Vagina (tissue), 2 donors: ENCODE measurements at places on chromosomes 1 and 21.

DNA sequence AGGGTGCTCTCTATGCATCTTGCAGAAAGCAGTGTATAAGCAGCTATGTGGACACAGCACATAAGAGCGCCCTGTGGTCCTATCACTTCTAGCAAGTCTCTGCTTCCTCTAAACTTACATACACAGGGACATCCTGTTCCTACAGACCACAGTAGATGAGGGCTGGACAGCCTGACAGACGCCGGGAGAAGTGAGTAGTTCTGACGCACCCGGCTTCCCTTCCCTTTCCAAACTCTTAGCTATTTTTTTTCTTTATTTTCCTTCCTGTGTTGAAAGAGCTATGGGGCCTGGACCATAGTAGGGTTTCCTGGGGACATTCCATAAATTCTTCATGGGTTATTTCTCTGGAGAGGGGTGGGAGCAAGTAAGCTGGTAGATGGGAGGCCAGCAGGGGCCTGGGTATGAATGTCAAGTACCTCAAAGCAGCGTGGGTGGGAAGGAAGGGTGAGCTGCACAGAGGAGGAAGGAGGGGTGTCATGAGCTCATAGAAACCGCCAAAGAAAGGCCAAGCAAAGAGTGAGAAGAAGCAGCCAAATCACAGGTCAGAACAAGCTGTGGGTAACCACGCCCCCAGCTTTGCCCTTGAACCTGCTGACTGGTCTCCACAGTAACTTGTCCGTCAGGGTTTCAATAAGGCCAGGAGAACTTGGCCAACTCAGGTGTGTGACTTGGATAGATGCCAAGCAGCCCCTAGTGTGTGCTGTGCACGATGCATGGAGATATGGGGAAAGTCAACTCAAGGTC, 36.6 kb downstream of the PLXNA2 start:
- no peaks in the 10 kb centered on the region for H3K27me3 ChIP-seq
- H3K27ac ChIP-seq: peak overlapping the region; percentile 11
- no peak overlapping the region for H3K4me3 ChIP-seq
- DNase-seq: no peak

DNA sequence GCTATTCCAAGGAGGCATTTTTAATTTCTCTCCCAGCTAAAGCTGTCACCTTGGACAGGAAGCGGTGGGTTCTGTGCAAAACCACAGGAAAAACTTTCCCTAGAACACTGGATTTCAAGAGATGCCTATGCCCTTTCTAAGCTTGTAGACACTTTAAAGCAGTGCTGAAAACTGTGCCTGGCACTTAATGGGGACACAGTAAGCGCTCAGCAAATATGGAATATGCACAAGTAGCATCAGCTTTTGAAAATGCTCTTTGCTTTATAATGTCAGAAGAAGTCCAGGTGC, 50.9 kb upstream of the TARBP1 start:
- no peak overlapping the region for H3K4me3 ChIP-seq
- H3K4me1 ChIP-seq: peaks cover 61% of the 10 kb centered on the region
- H3K27ac ChIP-seq: peak overlapping the region; percentile 98

GRCh38 chr1:184296466-184297243, 90.2 kb upstream of the C1orf21 start:
- no peak overlapping the region for H3K4me3 ChIP-seq
- H3K27ac ChIP-seq: peak overlapping the region; percentile 71
- H3K27me3 ChIP-seq: no peaks in the 10 kb centered on the region
- peaks cover 25% of the 10 kb centered on the region for H3K4me1 ChIP-seq
- H3K36me3 ChIP-seq: no peaks in the 10 kb centered on the region

GRCh38 chr21:36155603-36156338, 853 bp upstream of the DOP1B start:
- H3K36me3 ChIP-seq: no peaks in the 10 kb centered on the region
- H3K4me1 ChIP-seq: peaks cover 22% of the 10 kb centered on the region
- H3K4me3 ChIP-seq: peak overlapping the region; percentile 75
- peak overlapping the region; percentile 86 for H3K27ac ChIP-seq

DNA sequence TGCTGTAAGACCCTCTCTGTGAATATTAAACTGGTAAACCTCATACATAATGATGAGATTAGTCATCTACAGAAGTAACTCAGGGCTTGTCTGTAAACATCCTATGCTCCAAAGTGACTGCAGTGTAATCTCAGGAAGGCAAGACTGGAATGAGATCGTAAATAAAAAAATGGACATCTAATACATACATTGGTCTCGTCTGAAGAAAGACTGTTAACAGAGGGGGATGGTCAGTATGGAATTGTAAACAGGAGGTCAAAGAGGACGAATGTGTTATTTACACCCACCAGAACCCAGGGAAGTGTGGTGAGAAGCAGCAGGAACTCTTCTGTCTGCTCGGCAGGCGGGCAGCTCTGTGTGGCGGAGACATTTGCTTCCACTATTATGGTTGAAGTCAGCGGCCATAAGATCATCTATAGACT, 51.4 kb downstream of the DISC1 start:
- H3K27me3 ChIP-seq: no peaks in the 10 kb centered on the region
- no peaks in the 10 kb centered on the region for H3K4me1 ChIP-seq
- no peaks in the 10 kb centered on the region for H3K36me3 ChIP-seq
- no peak overlapping the region for H3K27ac ChIP-seq
